Mesenteric fat pad (tissue), 1 donor: ENCODE measurements at places on chromosomes 7 and 10. TPM values are rescaled to one million over a fixed set of nuclear protein-coding genes. Genes with fewer than 3 reads are reported as not detected.

Gene FAM25G
- total RNA-seq, result not detected

Gene STK32C
- 18.3 TPM for total RNA-seq

Gene TLX1
- total RNA-seq, result not detected

Gene FGL2
- 34.4 TPM for total RNA-seq

Gene HOGA1
- total RNA-seq, result 3.8 TPM

Gene SPDYE11
- total RNA-seq, result not detected

Gene CYP3A5
- 96.8 TPM for total RNA-seq

Gene CHST12
- total RNA-seq, result 19.2 TPM

Gene FRMD4A
- 188 TPM for total RNA-seq

Gene SP8
- not detected for total RNA-seq

Gene COL13A1
- not detected for total RNA-seq

Gene OIT3
- not detected for total RNA-seq

Gene POT1
- total RNA-seq, result 15.0 TPM

Gene MYO3A
- not detected for total RNA-seq

Gene SFRP4
- 64.3 TPM for total RNA-seq

Gene GDF2
- not detected for total RNA-seq

Gene SPAM1
- not detected for total RNA-seq

Gene NEUROG3
- total RNA-seq, result 0.71 TPM

Gene SPDYE6
- total RNA-seq, result not detected

Gene MYL10
- total RNA-seq, result not detected

Gene ZNF716
- total RNA-seq, result not detected

Gene OR6B1
- total RNA-seq, result not detected

Gene ALOX5
- 36.8 TPM for total RNA-seq

Gene UTF1
- not detected for total RNA-seq

Gene ADAM22
- total RNA-seq, result 2.3 TPM

Gene H2BK1
- total RNA-seq, result not detected

Gene RGS10
- total RNA-seq, result 18.1 TPM

Gene SLC16A12
- 0.22 TPM for total RNA-seq

Gene OR2A12
- not detected for total RNA-seq

Gene CUBN
- 3.5 TPM for total RNA-seq

Gene BTAF1
- 30.9 TPM for total RNA-seq

Gene ACADSB
- 20.0 TPM for total RNA-seq

Gene LRMDA
- total RNA-seq, result 26.6 TPM

Gene GTF2IRD2
- total RNA-seq, result 26.8 TPM

Gene ABCA13
- total RNA-seq, result 0.67 TPM

Gene FAM25C
- not detected for total RNA-seq

Gene NUTM2B
- total RNA-seq, result 0.48 TPM

Gene ATP5MK
- total RNA-seq, result 348 TPM

Gene PLAC9
- 94.2 TPM for total RNA-seq

Gene DOCK4
- total RNA-seq, result 40.9 TPM

Gene GPR26
- not detected for total RNA-seq

Gene CNPY1
- not detected for total RNA-seq

Gene CLEC2L
- total RNA-seq, result not detected

Gene ADAM12
- 77.9 TPM for total RNA-seq

Gene FAM53B
- total RNA-seq, result 35.0 TPM

Gene SPDYE9
- not detected for total RNA-seq
